ENCODE measurements at places on chromosomes 3 and 15.

GRCh38 chr3:22147161-22147560 is 396.2 kb upstream of the ZNF385D start:
- DNase-seq, result no peak

GRCh38 chr15:30929064-30929669 is 25.5 kb downstream of the FAN1 start:
- peak; percentile 39 for DNase-seq

DNA sequence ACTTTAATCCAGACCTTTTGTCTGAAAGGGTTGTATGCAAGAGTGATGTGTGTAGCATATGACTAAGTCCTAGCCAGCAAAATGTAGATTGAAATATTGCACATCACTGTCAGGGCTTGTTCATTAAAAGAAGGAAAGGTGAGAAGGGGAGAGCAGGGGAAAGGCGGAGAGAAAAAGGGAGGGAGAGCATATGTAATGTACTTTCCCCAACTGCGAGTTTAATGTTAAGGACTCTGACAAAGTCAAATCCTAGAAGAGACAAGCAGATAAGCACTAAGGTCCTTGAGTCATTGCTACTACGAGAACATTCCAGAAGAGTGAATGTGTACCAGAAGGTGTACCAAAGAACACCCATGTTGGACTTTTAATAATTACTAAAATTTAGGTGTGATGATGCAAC is 1336.7 kb downstream of the NSUN3 start:
- no peak for DNase-seq

DNA sequence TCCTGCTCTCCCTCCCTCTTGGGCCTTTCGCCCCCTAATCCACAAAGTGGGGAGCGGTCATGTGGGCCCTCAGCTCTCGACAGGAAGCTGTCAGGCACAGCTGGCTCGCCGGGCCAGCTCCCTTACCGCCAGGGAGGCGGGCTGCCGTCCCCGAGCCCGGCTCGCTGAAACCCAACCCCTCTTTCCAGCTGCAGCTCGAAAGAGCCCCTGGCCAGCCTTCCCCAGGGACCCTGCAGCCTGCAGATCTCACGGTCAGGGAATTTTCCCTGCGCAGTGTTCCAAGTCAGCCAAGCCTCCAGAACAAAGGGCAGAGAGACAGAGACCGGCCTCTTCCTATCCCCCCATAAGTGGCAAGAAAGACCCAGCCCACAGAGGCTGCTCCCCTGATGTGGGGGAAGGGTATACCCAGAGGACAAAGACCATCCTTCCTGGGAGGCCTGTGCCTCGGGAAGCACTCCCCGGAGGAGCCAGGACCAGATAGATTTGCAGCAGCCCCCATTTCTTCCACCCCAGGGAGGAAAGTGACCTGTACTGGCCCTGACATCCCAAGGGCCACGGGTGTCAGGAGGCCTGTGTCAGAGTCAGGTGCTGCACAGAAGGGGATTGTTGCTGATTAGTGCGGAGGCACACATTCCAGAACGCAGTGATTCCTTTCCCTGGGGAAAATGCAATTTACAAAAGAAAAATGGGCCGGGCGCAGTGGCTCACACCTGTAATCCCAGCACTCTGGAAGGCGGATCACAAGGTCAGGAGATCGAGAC is 32.6 kb downstream of the MAGEF1 start:
- no peak for DNase-seq

GRCh38 chr3:195154793-195155535 is 116.0 kb downstream of the XXYLT1 start:
- no peak for DNase-seq
